Activated CD4-positive, alpha-beta T cell treated with anti-CD3 and anti-CD28 coated beads for 24 hours (primary cell): ENCODE measurements at places on chromosomes 11 and 22.

DNA sequence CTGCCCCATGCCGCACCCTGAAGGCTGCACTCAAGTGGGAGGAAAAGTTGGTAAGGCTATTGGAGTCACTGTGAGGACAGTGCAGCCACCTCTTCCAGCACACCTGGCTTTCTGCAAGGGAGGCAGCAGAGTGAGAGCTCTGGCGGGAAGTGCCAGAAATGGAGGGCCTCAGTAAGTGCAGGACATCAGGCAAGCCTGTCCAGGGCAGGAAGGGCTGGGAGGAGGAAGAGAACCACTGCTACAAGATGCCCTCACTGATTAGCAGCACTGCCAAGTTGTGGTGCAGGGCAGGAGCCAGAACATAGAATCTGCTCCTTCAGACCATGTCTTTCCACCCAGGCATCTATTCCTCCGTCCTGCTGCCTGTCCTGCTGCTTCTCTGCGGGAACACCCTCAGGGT lies 61.2 kb upstream of the CLTCL1 start:
- DNase-seq = no peak

GRCh38 chr22:32058656-32059260 lies 15.7 kb downstream of the SLC5A1 start:
- DNase-seq = no peak

- DNase-seq = no peak
These were observed 19.2 kb downstream of the CPT1A start for GRCh38 chr11:68822546-68822945.

DNA sequence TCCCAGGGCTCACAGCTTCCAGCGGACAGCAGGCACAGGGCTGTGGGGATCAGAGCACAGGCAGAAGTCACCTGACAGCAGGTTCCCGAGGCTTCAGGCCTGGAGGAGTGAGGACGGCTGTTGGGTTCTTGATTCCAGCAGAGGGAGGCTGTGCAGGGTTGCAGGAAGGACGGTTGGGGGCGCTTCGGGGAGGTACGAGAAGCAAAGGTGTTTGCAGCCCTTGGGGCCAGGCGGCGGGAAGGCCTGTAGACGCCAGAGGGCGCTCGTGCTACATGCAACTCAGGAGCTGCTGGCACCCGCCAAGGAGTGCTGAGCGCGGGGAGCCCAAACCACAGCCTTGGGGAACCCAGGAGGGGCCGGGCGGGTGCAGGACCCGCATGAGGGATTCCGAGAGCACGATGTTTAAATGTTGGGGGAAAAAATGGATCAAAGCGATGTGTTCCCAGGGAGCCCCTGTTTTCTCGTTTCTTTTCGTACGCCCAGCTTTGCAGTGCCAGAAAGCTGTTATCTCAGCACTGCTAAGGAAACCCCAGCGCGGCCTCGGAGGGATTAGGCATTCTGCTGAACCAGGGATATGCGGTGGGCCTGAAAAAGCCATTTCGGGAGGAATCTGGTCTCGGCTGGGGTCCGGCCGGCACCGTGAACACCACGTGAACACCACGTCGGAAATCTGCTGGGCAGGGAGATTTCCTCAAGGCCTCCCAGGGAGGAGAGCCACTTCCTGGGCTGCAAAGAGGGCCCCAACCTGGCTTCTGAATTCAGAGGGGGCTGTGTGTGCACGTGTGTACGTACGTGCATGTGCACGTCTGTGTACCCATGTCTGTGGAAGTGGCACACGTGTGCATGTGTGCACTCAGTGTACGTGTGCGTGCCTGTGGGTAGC lies 88.1 kb downstream of the KCNQ1 start:
- peak; percentile 87 for DNase-seq

DNA sequence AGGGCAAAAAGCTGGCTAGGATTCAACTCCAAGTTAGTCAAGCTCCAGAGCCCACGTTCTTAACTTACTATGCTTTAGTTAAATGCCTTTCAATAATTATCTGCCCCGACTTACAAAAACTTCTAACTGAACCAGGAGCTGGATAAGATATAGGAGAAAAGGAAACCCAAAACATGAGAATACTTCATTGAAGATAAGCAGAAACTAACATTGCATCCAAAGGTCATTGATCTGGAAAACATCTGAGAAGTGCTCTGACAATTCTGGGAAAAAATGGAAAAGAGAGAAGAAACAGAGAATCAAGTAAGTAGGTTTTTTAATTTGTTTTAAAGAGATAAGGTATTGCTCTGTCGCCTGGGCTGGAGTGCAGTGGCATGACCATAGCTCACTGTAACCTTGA lies 27.2 kb downstream of the ACAT1 start:
- no peak for DNase-seq

- no peak for DNase-seq
These were observed 30.2 kb downstream of the TRIM29 start for GRCh38 chr11:120107692-120108091.

- no peak for DNase-seq
These were observed 21.3 kb upstream of the SHISAL1 start for GRCh38 chr22:44333847-44334635.

DNA sequence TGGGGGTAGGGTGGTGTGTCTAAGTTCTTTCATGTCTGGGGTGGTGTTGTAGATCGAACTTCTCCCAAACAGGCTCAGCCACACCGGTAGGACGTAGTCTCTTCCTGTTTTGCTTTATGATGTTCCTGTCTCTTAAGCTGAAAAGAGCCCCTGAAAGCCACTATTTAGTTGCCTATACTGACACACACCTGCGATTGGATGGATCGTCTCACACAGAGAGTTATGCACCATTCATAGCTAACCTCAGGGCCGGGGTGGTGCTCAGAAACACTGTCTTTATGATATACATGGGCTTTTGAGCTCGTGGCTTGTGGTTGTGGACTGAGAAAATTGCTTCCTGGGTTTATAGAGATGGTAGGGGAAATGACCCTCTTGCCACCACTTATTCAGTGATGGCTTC lies 137.6 kb downstream of the TEAD1 start:
- no peak for DNase-seq

GRCh38 chr11:70128435-70128906 lies 50.4 kb downstream of the ANO1 start:
- no peak for DNase-seq

DNA sequence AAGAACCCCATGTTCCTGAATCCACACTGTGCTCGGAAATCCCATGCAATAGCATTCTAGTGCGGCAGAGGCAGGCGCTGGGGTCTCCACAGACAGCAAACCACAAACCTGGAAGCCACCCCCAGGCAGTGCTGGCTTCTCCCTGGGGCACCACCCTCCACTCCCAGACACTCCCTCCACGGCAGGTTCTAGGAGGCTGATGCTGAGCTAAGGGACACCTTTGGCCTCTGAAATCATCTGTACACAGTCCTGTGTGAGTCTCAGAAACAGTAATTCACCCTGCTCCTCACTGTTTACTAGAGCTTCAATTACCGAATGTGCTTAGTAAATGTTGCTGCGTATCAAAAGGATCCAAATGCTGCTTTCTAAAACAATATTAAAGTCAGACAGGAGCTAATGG lies 129.3 kb downstream of the EFCAB6 start:
- no peak for DNase-seq

DNA sequence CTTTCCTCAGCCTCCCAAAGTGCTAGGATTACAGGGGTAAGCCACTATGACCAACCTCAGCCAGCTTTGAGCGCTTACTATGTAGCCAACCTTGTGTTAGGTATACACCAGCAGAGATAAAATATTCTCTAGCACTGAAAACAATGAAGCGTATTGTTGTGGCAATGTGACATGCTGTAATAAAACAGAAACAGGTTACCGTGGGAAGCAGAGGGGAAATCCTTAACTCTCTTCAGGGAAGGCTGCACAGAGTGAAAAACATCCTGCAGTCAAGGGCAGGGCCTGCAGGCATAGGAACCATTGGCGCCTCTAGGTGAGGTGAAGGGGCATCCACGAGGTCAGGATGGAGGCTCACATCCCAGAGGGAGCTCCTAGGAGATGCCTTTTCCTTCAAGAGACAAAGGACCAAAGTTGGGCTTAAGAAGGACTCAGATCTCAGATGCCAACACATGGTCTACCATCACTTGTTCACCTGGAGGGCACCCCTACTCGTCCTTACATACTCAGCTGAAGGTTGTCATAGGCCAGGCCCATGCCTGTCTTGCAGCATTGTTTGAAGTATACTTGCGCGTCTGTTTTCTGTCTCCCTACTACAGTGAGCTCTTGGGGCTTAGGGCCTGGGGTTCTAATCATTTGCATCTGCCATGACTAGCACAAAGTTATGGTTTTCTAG lies 8.0 kb downstream of the POLD4 start:
- DNase-seq = no peak

GRCh38 chr11:29129844-29130243 lies 887.0 kb downstream of the KCNA4 start:
- DNase-seq = no peak

GRCh38 chr11:77087723-77088225 lies 14.9 kb upstream of the OMP start:
- DNase-seq = no peak
